ENCODE measurements at places on chromosomes 6 and 20.

- DNase-seq = no peak
These were observed 1.9 kb upstream of the CST8 start for GRCh38 chr20:23488996-23489395.

DNA sequence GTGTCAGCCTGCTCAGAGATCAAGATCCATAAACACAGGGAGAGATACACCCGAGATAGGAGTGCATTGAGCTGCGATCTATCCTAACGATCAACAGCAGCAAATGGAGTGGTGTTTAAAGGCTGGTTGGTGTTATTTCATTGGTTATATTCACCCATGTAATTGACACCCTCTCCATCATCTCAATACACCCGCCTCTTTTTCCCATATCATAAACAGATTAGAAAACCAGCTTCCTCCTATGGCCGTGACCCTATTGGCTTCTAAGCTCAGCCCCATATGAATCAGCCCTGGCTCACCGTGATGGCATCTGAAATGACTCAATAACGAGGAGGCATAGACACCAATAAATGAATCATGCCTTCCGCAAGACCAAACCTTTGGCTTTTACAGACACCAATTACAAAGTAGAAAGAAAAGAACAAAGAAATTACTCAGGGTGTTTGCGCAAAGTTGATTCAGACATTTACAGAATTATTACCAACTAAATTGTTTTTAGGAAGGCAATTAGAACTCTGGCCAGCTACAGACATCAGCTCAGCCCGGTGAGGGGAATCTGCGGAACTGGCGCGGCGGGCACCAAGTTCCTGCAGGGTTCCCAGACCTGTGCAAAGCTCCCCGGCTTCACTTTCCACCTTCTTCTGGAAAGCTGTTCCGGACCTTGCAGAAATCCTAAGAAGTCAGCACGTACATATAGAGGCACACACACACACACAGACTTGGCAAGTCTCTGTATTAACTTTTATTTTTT, 11.5 kb downstream of the PMEPA1 start:
- peak; percentile 45 for DNase-seq

DNA sequence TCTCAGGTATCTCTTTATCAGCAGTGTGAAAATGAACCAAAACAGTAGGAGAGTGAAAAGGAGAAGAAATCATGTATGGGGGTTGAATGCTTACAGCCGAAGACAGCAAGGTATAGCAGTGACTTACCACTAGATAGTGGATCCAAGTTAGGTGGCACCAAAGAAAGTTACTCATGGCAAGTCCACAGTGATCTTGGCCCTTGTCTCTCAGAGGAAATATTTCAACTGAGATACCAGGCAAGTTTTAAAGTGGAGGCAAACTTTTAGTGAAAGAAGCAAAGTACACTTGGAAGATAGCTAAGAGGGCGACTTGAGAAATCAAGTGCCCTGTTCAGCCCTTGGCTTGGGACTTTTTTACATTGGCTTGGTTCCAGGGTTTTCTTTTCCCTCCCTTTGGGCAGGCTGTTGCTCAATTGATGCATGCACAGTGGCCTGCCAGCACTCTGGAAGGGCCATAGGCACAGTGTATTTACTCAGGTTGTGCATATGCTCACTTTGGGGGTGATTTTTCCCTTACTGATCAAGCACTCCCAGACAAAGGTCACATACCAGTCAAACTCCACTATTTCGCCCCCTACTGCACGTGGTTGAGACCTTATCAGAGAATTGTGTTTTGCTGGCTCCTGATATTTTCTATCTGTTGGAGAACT, 329.5 kb upstream of the KHDRBS2 start:
- DNase-seq = no peak

GRCh38 chr20:64055396-64055892, 6.0 kb upstream of the SOX18 start:
- no peak for DNase-seq

GRCh38 chr20:24498641-24499040, 29.2 kb downstream of the SYNDIG1 start:
- no peak for DNase-seq

DNA sequence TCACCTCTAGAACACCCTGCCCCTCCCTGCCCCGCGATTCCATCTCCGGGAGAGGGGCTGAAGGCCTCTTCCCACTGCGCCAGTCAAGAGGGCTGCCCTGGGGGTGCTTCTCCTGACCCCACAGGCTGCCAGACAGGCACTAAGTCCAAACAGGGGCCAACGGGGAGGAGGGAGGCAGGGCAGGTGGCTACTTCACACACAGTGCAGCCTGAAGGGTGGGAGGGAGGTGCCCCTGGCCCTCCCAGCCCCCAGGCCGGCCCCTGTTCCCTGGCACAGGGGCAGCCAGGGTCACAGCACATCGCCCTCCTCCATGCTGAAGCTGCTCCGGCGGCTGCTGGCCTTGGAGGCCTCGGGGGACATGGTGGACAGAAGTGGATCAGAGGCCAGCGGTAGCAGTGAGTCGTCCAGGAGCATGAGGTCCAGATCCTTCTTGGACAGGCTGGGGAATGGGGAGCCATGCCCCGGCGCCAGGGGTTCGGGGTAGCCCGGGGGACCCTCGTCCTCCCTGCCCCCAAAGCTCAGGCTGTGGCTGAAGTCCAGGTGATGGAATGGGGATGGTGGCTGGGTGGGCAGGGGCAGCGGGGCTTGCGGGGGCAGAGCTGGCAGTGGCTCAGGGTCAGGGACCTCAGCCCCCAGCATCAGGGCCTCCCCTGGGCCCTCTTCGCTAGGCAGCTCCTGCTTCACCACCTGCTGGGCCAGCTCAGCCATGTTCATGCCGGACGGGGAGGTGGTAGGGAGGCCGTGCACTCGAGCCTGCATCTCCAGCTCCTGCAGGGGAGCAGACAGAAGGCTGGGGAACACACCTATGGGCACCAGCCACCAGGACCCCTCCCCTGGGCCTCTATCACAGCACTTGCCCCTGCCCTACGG, 46.3 kb downstream of the MDFI start:
- no peak for DNase-seq

DNA sequence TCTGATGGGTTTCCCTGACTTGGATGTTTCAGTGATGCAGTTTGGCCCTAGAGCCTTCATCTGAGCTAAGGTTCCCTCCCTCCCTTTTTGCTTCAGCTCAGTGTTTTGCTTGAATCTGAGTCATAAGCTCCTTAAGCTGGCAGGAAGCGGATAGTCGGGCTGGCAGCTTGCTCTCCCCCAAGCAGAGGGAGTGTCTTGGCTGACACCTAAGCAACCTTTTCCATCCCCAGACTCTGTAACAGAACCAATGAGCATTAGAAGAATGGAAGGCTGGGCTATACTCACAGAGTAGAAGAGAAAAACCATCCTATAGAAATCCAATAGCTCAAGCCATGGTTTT, 98.3 kb downstream of the HAO1 start:
- DNase-seq = no peak

DNA sequence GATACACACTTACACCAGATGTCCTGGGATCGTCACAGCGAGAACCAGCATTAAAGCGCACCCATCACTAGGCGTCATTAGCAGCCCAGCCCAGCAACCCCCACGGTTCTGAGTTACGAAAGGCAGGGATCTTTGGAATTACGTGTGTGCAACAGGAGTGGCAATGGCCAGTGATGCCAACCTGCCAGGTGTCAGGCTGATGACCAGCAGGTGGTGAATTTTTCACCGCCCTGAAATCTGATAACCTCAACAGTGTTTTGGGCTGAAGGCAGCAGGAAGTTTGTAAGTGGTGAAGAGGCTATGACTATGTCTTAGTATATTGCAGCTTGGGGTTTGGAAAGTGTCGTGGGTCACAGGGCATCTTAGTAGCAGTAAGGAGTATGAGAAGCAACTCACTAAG, 166.1 kb downstream of the TMEM242 start:
- no peak for DNase-seq

- DNase-seq = no peak
These were observed 33.2 kb upstream of the IGF2R start for GRCh38 chr6:159935633-159936032.

DNA sequence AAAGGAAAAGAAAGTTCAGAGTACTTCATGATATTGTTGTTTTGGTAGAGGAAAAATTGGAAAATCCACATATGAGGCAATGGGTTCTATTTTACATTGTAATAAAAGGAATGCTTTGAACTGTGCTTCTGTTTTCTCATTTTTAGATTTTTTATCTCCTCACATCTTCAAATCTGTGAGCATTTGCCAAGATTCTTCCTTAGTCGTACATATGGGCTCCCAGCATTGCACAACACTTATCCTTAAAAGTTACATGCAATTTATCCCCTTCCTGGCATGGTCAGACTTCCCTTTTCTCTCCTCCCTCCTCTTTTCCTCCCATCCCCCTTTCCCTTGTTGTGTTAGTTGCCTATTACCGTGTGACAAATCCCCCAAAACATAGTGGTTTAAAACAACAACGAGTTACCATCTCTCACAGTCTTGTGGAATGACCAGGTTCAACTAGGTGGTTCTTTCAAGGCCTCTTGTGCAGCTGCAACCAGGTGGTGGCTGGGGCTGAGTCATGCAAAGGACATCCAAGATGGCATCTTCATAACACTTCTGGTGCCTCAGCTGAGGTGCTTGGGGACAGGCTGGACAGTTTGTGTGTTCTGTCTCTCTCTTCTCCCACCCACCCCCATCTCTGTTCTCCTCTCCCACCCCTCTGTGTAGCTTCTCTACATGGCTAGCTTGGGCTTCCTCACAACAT, 68.7 kb downstream of the TXNDC5 start:
- DNase-seq = no peak

GRCh38 chr20:25470045-25470444, 62.6 kb downstream of the GINS1 start:
- no peak for DNase-seq

DNA sequence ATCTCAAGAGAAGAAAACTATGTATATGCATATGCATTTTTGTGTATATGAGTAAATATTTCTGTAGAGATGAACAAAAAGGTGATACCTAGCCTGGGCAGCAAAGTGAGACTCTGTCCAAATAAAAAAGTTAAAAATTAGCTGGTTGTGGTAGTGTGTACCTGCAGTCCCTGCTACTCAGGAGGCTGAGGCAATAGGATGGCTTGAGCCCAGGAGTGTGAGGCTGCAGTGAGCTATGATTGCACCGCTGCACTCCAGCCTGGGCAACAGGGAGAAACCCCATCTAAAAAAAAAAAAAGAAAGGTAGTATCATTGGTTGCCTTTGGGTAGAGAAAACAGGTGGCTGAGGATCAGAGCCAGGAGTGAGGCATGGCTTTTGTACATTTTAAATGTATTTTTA, 50.9 kb downstream of the KLHL31 start:
- DNase-seq = no peak

DNA sequence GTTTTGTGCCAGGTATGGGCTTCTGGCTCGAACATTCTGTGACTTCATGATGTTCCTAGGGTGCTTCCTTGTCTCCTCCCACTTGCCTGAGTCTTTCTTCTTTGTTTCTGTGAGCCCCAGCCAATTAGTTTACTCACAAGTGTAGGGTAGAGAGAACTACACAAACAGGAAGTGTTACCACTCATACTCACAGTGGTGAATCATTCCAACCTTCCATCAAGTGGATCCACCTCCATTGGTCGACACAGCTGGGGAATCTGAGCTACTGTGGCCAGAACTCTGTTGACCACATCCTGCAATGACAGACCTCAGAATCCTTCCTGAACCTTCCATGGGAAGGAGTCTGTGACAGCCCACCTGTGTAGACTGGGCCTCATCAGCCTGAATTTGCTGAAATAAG, 76.8 kb downstream of the UNC5CL start:
- no peak for DNase-seq

GRCh38 chr6:170000071-170000843, 248.8 kb downstream of the ERMARD start:
- no peak for DNase-seq

GRCh38 chr20:1160991-1161390, 23.8 kb downstream of the TMEM74B start:
- no peak for DNase-seq

GRCh38 chr6:28209753-28210535, 15.1 kb upstream of the ZSCAN9 start:
- DNase-seq = no peak

DNA sequence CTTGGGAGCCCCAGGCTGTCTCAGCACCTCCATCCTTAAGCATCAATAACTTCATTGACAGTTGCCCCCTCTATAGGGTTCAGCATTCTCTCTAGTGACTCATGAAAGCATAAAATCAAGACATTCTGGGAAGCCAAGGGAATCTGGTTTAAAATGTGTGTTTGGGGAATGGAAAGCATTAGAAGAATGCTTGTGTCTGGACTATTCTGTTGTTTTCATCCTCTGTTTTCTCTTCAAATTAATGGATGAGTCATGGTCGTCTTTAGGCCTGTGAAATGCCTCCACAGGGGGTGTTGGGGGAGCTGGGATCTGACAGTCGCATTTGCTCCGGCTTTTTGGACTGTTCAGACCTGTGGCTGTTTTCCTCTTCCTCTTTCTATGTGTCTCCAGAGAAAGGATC, 279.7 kb downstream of the CDC5L start:
- no peak for DNase-seq

GRCh38 chr6:44522871-44523270, 135.4 kb downstream of the CDC5L start:
- no peak for DNase-seq

GRCh38 chr6:66814156-66814555, 1107.1 kb upstream of the EYS start:
- DNase-seq = no peak

- no peak for DNase-seq
These were observed 21.8 kb downstream of the PRKN start for GRCh38 chr6:162705736-162706135.
